ENCODE measurements at places on chromosomes 6 and 20. TPM values are rescaled to one million over a fixed set of nuclear protein-coding genes. Genes with fewer than 3 reads are reported as not detected.

- no peaks in the 10 kb centered on the region for H3K27me3 ChIP-seq
- no peaks in the 10 kb centered on the region for H3K36me3 ChIP-seq
- DNase-seq = no peak
- H3K4me3 ChIP-seq = no peak overlapping the region
Measured at GRCh38 chr20:45817376-45818194, 5.1 kb downstream of the UBE2C start.

The RFX6 gene
- total RNA-seq = not detected

DNA sequence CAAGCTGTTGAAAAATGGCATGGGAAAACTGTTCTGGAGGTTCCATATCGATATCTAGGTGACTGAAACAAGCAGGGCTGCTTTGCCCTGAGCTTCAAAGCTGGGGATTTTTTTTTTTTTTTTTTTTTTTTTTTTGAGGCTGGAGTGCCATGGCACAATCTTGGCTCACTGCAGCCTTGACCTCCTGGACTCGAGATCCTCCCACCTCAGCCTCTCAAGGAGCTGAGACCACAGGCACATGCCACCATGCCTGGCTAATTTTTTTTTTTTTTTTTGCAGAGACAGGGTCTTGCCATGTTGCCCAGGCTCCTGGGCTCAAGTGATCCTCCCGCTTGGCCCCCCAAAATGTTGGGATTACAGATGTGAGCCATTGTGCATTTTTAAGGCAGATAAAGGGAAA lies 11.0 kb downstream of the ERGIC3 start:
- peaks cover 96% of the 10 kb centered on the region for H3K36me3 ChIP-seq
- no peak overlapping the region for H3K27ac ChIP-seq
- no peak for DNase-seq
- no peaks in the 10 kb centered on the region for H3K4me1 ChIP-seq
- no peak overlapping the region for H3K4me3 ChIP-seq

DNA sequence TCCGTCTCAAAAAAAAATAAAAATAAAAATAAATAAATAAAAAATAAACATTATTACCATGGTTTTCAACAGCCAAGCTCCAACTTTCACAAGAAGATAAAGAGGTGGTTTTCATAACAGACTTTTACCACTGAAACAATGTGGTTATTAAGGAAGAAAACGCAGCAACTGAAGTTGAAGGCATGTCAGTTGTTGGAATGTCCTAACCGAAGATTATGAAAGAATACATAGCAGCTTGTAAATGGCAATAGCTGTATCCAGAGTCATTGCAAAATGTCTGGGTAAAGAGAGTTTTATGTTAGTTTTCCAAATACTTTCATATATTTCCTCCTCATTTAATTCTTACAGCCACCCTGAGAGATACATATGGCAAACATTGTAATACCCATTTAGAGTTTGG lies 161.6 kb upstream of the MARCKS start:
- DNase-seq = no peak
- H3K36me3 ChIP-seq = no peaks in the 10 kb centered on the region
- H3K4me3 ChIP-seq = no peak overlapping the region
- H3K27ac ChIP-seq = no peak overlapping the region

The RAD21L1 gene
- total RNA-seq = not detected

DNA sequence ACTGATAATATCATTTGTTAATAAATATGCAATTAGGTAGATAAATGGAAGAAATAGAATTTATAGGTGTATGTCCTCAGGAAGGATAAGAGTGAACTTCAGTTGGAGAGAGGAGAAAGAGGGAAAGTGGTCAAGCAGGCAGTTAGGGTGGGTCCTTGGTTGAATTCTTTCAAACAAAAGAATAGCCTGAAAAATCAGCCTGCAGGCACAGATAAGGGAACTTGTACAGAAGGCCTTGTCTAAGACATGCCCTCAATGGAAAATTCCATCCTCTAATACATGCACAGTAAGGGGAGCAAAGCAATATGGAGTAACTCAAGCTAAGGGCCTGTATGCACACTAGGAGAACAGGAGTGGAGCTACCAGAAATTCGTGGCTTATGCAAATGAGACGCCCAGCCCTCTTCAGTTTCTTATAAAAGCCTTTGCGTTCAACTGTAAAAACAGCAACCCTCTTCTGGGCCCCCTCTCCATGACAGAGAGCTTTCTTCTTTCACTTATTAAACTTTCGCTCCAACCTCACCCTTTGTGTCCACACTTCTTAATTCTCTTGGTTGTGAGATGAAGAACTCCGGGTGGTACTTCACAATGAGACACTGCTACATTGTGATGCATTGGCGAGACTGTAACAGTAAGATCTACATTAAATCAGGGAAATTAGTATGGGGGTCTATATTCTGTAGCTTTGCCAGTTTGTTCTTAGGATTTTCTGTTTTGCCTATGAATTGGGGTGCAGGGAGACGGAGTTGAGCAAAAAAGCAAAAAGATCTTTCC lies 147.0 kb downstream of the HS3ST5 start:
- no peaks in the 10 kb centered on the region for H3K4me1 ChIP-seq
- H3K27ac ChIP-seq = no peak overlapping the region
- H3K27me3 ChIP-seq = no peaks in the 10 kb centered on the region
- DNase-seq = no peak
- H3K4me3 ChIP-seq = no peak overlapping the region
- no peaks in the 10 kb centered on the region for H3K36me3 ChIP-seq

DNA sequence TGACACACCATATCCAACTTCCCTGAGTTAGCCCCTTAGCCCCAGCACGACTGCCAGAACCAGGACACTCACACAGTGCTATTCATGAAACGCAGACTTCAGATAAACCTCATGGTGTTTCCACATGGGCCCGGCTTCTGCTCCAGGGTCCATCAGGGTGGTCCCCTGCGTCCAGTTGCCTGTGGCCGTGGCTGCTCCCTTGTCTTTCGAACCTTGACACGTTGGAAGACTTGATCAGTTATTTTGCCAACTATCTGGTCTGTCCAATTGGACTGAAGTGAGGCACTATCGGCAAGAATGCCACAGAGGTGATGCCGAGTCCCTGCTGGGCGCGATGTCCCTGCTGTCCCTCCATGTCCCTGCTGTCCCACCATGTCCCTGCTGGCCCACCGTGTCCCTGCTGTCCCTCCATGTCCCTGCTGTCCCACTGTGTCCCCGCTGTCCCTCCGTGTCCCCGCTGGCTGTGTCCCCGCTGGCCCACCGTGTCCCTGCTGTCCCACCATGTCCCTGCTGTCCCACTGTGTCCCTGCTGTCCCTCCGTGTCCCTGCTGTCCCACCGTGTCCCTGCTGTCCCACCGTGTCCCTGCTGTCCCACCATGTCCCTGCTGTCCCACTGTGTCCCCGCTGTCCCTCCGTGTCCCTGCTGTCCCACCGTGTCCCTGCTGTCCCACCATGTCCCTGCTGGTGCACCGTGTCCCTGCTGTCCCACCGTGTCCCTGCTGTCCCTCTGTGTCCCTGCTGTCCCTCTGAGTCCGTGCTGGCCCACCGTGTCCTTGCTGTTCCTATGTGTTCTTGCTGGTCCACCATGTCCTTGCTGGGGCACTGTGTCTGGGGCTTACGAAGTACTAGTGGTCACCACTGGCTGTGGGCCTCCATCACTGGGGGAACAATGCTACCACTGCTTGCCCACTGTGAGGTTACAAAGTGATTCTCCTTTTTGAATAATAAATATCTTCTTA lies 251.4 kb downstream of the DLL1 start:
- no peak overlapping the region for H3K4me3 ChIP-seq
- H3K27ac ChIP-seq = no peak overlapping the region
- peak; percentile 46 for DNase-seq
- H3K27me3 ChIP-seq = peaks cover 5% of the 10 kb centered on the region
- peaks cover 14% of the 10 kb centered on the region for H3K4me1 ChIP-seq

DNA sequence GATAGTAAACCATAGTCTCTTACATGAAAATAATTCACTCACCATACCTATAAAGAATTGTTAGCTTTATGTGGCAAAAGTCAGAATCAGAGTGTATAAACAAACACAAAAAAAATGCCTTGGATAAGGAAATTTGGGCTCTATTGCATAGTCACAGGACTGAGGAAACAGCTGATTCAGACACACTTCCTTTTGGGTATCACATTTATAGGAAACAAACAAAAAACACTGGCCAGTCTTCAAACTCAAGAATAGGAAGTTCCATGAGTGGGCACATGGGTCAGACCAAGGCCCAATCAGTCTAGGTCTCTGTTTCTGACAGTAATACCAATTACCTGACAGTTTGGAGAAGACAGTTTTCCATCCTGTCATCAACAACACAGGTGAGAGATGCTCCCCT lies 8.0 kb downstream of the SLC18B1 start:
- H3K27me3 ChIP-seq = no peaks in the 10 kb centered on the region
- no peak overlapping the region for H3K4me3 ChIP-seq
- DNase-seq = no peak
- H3K27ac ChIP-seq = no peak overlapping the region

The FILIP1 gene
- 2.3 TPM for total RNA-seq

DNA sequence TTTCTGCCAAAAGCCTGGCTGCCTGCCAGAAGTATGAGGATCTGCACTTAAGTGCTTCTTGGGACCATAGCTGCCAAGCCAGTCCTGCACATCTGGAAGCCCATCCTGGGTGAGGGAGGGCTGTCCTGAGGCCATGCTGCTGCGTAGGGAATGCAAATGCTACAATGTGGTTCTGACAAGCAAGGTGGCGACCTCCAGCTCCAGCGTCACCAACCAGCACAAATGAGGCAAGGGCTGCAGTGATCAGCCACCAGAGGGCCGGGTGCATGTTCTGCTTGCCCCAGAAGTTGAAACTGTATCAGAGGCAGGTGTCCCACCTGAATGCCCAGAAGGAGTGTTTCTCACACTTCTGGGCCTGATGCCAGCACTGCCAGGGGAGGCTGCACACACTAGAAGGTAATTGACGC lies 99.1 kb upstream of the KCNQ5 start:
- no peak for DNase-seq
- no peak overlapping the region for H3K27ac ChIP-seq
- no peaks in the 10 kb centered on the region for H3K27me3 ChIP-seq
- no peaks in the 10 kb centered on the region for H3K36me3 ChIP-seq
- H3K4me3 ChIP-seq = no peak overlapping the region
- no peaks in the 10 kb centered on the region for H3K4me1 ChIP-seq

DNA sequence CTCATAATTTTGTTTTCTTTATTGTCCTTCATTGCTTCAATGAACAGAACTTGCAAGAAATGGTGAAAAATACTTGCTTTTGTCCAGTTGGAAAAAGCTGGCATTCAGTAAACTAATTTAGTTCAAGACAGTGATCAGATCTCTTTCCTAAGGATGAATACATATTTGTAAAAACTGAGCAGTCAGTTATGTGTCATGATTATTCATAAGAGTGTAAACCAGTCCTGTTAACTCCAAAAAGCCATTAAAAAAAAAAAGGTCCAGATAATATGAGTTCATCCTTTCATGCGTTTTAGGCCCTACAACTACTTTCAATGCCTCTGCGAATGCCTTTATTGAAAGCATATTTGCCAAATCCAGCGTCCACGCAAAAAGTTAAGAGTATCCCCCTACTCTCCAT lies 609 bp downstream of the PGM3 start:
- H3K27me3 ChIP-seq = no peaks in the 10 kb centered on the region
- DNase-seq = no peak
- H3K4me3 ChIP-seq = peak overlapping the region; percentile 96
- H3K4me1 ChIP-seq = peaks cover 19% of the 10 kb centered on the region
- H3K27ac ChIP-seq = peak overlapping the region; percentile 49
- H3K36me3 ChIP-seq = peaks cover 18% of the 10 kb centered on the region

DNA sequence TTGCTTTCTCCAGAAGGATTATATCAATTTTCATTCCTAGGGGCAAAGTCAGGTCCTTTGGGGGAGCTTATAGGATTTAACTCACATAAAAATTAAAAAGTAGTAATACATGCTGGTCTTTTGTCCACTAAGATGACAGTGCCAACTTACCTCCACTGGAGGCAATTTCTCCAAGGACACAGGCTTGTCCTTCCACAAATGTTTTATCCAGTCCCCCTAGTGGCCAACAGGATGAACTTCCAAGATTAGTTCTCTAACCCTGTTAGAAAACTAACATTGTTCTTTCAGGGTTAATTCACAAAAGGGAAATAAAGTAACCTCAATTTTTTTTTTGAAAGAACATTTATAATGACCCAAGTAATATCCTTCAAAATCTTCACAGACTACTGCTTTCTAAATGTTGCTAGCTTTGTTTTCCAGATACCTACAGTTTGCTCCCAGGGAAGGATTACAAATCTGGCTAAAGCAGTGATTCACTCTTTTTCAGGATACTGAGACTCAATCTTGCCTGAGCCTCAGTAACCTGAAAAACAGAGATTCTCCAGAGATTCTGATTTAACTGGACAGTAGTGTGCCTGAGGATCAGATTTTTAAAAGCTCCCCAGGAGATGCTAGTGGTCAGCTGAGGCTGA lies 31.7 kb upstream of the UBR2 start:
- H3K27me3 ChIP-seq = no peaks in the 10 kb centered on the region
- H3K4me3 ChIP-seq = no peak overlapping the region
- no peak for DNase-seq
- H3K27ac ChIP-seq = no peak overlapping the region

GRCh38 chr6:43308101-43308989 lies at the start of gene CRIP3:
Gene CRIP3 (minus strand): TSS chr6:43308826. CDS start chr6:43308792, 34 bp downstream.
- no peak for DNase-seq
- peak within 1 kb of the TSS; percentile 38 for H3K4me3 ChIP-seq
- no peak within 1 kb of the TSS for H3K27ac ChIP-seq
- H3K4me1 ChIP-seq = peaks cover 12% of the 10 kb centered on the region
- H3K36me3 ChIP-seq = no peaks in the 10 kb centered on the region

The PPP1R16B gene
- total RNA-seq = 5.2 TPM

Measured in suprapubic skin (tissue), 4 donors.